ENCODE measurements at places on chromosomes 4 and X. TPM values are rescaled to one million over a fixed set of nuclear protein-coding genes. Genes with fewer than 3 reads are reported as not detected.

- no peak for DNase-seq
Measured at GRCh38 chr4:16669036-16669435, 229.4 kb downstream of the LDB2 start.

DNA sequence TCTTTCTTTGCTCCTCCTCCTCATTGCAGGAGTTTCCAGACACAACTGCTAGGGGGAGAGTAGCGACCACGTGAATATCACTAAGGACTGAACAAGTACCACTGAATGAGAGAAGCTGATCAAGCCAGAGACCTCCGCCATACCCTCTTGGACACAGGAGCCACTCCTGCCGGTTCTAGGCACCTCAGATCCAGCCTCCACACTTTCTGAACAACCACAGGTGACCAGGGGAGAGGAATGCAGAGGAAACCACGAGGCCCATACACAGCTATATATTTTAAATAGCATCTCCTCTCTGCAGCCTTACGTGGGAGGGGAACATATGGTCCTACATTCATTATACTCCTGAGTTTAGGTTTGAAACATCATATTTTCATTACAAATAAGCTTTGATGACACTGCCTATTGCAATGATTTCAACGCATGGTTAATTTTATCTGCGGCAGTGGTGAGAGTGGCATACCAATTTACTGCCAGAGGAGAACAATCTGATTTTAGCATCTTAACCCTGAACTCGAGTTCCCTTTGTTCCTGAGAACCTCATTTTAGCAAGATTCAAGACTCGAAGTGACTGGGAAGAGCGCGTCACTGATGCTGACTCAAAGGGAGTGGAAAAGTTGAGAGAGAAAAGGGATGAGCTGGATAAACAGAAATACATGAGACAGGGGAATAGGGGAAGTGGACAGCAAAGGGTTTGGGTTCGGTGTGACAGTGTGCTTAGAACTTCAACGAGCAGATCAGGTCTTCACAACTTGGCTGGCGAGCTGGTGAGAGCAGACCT, 231.7 kb upstream of the PPARGC1A start:
- no peak for DNase-seq

DNA sequence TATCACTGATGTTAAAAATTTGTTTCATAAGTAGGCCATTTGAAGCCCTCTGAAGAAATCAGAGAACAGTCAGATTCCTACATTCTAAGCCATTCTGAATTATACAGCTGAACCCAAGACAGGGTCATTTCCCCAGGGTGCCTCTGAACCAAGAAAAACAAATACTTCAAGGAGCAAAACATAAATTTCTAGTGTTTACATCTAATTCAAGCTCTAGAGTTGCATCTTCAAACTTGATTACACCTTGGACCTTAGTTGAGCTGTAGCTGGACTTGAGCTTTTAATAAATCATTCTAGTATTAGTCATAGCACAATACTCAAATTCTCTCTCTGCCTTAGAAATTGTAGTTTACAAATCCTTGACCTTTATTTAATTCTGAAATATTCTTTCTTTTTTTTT, 87.6 kb upstream of the IL15 start:
- DNase-seq = no peak

DNA sequence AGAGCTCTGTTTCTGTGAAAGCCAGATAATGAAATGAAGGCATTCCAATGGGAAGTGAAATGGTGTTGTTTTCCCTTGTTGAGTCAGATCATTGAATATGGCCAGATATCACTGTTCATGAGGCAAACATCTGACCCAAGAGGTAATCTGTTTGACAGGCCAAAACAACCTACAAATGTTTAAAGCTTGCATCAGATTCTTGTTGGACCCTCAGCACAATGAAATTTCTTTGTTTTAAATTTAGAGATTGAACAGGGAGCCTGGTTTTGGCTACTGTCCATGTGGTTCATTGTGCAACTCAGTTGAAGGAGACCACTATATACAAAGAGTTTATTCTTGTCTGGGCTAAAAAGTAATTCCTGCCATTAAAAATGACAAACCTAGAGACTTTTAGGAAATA, 159.1 kb downstream of the AFF2 start:
- peak; percentile 37 for DNase-seq

GRCh38 chr4:32932156-32932555, 2212.0 kb downstream of the PCDH7 start:
- DNase-seq = no peak

DNA sequence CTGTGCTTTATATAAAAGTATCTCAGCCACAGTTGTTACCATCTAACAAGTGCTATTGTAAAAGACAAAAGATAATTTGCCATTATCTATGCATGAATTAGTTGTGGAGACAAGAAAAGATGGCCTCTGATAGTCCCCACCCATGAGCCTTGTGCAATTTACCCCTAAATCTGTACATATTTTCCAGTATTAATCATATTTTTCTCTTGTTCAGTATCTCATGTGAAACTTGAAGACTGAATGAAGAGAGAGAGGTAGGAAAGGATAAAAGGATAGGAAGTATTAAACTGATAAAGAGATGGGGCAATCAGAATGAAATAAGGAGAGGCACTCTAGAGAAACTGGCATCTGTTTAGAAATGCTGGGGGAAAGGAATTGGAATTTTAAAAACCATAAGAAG, 3.7 kb downstream of the MYOZ2 start:
- no peak for DNase-seq

DNA sequence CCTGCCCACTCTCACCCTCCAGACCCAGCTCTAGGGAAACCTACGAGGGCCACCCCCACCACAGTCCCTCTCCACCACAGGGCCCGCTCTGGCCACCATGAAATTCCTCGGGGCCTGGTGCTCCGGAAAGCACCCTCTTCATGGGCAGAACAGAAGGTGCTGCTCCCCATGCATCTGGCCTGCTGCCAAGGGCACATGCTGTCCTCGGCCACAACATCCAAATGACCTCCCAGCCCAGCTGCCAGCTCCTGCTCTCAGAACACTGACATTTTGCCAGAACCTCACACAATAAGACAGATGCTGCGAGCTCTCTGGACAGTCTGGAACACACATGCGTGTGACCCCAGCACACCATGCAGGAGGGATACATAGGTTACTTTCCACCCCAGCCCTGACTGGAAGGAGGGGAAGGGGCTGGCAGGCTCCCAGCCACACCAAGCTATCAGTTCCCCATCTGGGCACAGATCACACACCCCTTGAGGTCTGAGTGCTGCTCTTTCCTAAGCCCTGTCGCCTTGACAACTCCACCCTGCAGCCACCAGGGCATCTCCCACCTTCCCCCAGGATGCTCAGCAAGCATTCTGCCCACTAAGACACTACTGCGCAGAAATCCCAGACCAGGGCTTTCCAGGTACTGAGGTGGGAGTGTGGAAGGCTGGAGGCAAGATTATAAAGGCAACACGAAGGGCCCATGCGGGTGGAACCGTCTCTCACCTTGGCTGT, 5.8 kb downstream of the CCNQ start:
- no peak for DNase-seq

- no peak for DNase-seq
Measured at GRCh38 chrX:24355095-24355494, 5.3 kb upstream of the SUPT20HL1 start.

DNA sequence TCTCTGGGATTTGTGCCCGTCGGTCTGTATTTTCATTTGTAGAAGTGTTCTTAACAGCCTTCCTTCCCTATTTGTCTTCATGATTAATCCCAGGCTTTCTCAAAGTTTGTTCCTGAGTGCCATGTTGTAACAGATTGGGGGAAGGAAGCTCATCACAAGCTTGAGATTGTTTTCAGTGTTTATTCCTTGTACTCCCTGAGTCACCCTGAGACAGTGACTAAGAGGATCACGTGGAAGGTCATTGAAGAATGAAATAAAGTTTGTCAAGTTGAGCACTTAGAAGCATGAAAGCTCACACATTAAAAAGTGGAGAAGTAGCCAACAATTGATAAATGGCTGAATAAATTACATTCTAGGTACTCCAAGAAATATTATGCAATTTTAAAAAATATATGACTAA, 153.5 kb upstream of the FAM241A start:
- peak; percentile 87 for DNase-seq

DNA sequence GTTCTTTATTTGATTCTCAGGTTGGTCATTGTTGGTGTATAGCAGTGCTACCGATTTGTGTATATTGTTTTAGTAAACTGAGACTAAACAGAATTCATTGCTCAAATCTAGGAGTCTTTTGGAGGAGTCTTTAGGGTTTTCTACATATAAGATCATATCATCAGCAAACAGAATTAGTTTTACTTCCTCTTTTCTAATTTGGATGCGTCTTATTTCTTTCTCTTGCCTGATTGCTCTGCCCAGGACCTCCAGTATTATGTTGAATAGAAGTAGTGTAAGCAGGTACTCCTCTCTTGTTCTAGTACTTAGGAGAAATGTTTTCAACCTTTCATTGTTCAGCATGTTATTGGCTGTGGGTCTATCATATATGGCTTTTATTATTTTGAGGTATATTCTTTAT, 92.6 kb downstream of the IQCM start:
- DNase-seq = no peak

DNA sequence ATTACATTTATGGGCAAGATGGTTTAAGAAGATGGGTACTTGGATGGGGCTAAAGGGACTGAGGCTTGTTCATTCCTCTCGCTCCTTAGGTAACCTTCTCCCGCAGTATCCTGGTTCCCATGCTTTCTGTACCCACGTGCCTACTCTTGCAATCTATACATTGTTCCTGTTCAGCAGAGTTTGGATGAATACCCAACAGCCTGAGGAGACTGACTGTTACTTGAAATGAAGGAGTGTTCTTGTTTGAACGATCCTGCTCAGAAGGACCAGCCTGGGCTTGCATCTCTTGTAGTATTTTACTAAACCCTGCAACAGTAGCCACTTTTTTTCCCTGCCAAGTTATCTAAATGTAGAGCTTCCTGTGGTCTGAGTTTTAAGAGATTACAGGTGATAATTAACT, 33.7 kb upstream of the ADH6 start:
- no peak for DNase-seq

GRCh38 chr4:8314691-8315255, 45.2 kb downstream of the HTRA3 start:
- no peak for DNase-seq

DNA sequence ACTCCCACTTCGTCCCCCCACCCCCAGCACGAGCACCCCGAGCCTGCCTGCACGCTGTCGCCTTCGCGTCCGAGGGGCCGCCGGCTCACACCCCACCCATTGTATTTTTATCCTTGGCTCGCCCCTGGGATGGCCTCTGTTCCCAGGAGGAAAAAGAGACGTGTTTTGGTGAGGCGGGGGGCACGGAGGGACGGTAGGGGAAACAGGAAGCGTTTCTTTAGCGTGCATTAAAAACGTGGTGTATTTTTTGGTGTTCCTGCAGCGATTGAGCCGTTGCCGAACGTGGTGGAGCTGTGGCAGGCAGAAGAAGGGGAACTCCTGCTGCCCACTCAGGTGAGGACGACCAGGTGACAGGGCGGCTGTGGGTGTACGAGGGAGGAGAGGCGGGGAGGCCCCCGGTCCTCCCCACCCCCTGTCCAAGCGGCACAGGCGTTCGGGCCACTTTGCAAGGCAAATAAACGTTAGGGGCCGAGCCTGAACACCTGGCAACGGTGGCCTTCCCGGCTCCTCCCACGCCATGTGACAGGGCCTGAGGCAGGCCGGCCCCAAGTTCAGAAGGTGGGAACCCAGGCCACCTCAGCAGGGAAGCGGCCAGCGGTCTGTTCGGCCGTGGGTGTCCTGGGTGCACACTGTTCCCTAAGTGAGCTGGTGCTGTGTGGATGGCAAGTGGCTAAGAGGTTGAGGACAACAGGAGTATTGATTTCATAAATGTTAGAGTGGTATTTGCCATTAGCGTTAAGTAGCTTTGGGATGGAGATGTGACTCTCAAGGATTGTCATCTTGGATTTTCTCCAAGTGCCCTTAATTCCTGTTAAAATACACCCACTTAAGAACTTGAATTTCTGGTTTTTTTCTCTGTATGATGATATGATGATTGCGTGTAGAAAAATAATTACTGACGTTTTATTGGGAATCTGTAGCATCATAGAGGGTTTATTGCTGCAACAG, 1.1 kb downstream of the TMEM131L start:
- DNase-seq = no peak

DNA sequence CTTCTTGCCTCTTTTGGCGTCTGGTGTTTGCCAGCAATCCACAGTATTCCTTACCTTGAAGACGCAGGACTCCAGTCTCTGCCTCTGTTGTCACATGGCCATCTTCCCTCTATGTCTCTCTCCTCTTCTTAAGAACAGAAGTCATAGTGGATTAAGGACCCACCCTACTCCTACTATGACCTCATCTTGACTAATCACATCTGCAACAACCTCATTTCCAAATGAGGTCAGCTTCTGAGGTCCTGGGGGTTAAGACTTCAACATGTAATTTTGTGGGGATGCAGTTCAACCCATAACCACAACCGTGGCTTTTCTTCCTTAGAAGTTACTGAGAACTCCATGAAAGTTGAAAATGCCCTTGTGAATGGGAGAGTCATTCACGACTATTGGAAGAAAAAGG, 23.3 kb downstream of the TLR8 start:
- DNase-seq = peak; percentile 1

DNA sequence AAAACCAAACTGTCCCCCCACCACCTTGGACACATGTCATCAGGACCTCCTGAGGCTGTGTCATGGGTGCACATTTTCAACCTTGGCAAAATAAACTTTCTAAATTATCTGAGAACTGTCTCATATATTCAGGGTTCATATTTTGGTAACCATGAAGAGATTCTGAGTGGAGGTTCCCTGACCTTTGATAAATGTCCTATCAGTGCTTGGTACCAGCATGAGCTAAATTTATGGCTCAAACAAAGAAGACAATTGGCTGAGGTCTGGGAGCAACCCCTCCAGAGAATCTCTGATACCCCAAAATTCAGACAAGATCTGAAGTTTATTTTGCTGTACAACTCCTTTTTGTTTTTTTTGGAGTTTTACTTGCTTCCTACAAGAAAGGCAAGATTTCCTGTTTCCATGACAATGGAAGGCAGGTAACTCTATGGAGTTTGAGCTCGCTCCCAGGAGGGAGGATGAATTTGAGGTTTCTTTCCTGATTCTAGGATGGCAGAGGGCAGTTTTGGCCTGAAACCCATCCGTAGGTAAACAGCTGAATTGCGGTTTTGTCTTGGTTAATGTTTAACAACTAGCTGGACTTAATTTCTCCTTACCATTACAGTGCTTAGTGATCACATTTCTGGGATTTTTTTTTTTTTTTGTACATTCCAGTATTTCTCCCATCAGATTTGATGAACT, 14.5 kb downstream of the UGT2B15 start:
- DNase-seq = no peak

- no peak for DNase-seq
Measured at GRCh38 chr4:83266689-83267088, 17.9 kb downstream of the COQ2 start.

DNA sequence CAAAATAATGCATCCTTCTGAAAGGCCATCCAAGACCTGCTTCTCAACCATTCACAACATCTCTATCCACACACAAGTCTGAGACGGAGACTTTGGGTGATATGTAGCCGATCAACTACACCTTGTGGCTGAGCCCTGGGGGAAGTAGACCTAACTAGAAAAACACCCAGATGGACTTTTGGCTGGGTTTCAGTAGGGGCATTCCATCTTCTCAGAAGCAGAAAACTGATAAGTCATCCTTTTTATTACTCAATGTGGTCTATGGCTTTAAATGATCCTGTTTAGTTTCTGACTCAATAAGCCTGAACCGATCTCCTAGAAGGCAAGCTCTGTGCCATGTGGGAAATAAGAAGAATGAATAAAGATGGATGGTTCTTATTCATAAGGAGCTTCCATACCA, 82.5 kb upstream of the AFF2 start:
- no peak for DNase-seq

Gene LRAT
- 10.3 TPM for total RNA-seq

Gene ZNF711
- total RNA-seq = 2.5 TPM

Gene SMARCA5
- total RNA-seq = 37.5 TPM

Gene CFAP99
- total RNA-seq = not detected

Gene PAGE4
- 0.43 TPM for total RNA-seq

Gene TRPC5OS
- not detected for total RNA-seq

Gene ZFP42
- not detected for total RNA-seq

Gene FAM47A
- total RNA-seq = not detected

Gene TSPYL2
- 5.4 TPM for total RNA-seq

Gene C4orf54
- total RNA-seq = 0.13 TPM
